Activated T-helper 1 cell treated with anti-CD3 and anti-CD28 coated beads, Interleukin-2, amount 50 U/mL, for 16 hours (primary cell): ENCODE measurements at places on chromosomes 13 and 19.

DNA sequence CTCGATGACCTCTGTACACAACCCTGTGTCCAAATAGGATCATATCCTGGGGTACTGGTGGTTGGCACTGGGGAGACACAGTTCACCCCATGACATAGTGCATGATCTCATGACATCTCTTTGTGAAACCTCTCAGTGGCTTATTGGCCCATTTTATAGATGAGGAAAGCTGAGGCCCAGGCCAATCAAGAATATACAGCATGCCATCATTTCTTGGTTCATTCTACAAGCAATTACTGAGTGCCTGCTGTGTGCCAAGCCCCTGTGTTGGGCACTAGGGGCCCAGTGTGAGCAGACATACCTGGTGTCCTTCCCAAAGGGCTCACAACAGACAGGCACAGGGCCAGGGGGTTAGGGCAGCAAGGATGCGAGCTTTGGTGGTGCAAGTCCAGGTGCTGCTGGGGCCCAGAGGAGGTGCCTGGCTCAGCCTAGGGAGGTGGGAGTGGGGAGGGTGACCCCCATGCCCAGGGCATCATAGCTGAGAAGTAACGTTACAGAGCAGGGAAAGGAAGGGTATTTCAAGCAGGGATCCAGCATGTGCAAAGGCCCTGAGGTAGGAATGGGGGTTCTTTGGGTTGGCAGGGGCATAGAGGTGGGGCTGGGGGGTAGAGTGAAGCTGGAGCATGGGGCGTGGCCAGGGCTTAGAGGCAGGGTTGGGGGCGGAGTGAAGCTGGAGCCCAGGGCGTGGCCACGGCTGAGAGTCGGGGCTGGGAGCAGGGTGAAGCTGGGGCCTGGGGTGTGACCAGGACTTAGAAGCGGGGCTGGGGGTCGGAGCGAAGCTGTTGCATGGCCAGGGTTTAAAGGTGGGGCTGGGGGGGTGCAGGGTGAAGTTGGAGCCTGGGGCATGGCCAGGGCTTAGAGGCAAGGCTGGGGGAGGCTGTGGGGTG lies 20.7 kb downstream of the COLGALT1 start:
- DNase-seq = no peak

DNA sequence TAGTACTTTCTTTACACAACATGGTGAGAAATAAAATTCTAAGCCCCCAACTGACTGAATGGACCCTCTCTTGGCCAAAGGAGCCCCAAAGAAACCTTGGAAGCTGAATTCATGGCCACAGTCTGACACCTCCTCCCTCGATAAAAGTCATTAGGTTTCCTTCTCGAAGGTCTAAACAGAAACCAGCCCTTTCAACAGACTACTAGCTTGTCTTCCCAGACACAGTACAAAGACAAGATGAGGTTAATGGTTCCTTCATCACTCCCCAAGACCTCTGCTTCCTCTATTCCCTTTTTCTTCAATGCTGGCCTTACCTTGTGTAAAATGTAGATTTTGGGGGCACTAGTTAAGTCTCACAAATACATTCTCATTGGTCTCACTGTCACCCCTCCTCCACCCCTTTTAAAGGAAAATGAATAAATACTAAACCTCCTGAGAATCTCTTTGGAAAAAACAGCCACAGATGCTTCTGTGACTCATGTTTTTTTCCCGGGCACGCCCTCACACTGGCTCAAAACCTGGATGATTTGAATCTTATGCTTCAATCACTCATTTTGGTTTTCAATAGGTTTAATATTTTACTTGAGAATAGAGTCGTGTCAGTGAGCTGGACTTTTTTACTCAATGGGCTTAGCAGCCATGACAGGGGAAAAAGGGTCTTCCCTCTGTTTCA lies 65.8 kb upstream of the MED4 start:
- no peak for DNase-seq

- DNase-seq = no peak
Observed at GRCh38 chr19:1907563-1908363, 2.6 kb downstream of the ADAT3 start.

DNA sequence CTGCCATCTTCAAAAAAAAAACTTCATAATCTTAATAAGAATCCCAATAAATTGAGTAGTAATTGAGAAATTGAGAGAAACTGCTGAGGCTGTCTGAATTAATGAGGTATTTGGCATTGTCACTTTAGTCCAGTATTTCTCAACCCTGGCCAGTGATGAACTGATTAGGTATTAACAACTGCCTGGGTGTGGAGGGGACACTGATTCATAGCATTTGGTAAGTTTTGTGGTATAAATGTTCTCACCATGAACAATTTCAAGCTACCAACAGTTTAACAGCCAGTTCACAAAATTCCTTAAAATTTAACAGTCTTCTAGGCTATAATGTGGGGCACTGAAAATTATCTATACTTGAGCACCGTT lies 18.3 kb downstream of the GPC6 start:
- DNase-seq = no peak

- no peak for DNase-seq
Observed at GRCh38 chr13:102597029-102597961, 509 bp downstream of the TPP2 start.

DNA sequence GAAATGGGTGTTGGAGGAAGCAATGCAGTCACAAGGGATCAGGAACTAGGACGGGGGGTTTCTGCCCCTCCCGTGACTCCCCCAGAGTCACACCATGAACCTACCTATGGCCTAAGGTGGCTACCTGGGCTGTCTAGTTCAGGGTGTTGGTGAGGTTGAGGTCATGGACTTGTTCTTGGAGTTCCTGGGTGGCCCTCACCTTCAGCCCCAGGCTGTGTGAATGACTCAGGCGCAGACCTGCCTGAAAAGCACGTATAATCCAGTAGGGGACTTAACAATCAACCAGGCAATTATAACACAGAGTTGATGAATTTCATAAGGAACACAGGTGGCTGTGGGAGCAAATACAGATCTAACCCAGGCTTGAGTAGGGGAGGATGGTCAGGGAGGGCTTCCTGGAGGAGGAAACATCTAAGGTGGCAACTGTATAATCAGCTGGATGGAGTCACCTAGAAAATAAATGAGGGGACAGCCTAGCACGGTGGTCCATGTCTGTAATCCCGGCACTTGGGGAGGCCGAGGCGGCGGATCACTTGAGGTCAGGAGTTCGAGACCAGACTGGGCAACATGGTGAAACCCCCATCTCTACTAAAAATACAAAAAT lies 25.6 kb upstream of the ADGRE1 start:
- no peak for DNase-seq

DNA sequence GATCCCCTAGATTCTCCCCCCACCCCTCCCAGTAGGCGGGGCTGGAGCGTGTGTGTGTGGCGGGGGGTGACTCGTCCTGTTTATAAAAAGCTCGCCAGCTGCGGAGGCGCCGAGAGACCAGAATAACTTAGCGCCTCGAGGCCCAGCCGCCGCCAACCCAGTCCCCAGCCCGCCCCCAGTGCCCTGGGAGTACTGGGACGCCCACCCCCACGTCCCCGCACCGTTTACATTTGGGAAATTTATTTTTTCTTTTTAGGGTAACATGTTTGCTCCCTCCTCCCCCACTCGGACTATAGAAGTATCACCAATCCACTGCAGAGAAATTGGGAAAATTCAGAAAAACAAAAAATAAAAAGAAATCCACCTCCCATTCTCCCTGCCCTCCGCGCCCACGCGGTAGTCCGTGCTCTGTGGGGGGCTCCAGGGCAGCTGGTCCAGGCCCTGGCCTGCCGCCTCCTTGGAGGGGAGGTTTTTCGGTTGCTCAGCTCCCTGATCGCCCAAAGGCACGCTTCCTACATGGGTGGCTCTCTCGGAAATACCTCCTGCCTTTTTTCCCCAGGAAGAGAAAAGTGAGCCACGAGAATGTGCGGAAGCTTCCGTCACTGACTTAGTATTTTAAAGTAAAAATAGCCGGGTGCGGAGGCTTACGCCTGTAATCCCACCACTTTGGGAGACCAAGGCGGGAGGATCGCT lies 1.5 kb upstream of the RAB3A start:
- DNase-seq = peak; percentile 32

DNA sequence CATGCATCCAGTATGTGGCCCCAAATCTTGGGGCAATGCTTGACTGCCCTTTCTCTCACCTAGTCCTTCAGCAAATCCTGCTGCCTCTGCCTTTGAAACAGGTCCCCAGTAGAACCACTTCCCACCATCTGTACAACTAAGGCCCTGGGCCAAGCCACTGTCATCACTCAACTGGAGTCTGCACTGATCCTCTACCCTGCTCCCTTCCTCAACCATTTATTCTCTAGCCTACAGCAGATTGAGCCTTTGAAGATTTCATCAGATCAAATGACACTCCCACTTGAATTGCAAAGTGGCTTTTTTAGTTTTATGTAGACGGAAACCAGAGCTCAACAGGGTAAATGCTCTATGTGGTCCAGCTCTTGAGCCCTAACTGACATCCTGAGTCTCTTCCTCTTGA lies 43.5 kb downstream of the ATP8A2 start:
- DNase-seq = no peak

DNA sequence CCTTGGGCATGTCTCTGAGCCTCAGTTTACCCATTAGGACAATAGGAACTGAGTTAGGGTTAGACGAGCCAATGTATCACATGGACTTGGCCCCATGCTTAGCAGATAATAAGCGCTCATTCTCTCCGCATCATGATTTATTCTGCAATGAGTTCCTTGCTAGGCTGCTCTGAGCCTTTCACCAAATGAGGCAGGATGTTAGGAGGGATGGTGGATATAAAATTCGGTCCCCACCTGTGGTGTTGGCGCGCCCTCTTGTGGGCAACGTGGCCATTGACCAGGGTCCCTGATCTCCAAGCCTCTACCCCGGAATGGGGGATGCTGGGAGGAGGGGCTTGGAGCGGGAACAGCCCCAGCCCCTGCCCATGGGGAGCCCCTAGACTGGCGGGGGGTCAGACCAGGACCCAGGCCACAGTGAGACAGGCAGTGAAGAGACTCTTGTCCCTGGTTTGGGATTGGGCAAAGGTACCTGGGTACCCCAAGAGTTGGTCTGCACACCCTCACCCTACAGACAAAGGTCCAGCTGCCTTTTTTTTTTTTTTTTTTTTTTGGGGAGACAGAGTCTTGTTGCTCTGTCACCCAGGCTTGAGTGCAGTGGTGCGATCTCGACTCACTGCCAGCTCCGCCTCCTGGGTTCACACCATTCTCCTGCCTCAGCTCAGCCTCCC lies 43.9 kb downstream of the CERS4 start:
- peak; percentile 75 for DNase-seq

DNA sequence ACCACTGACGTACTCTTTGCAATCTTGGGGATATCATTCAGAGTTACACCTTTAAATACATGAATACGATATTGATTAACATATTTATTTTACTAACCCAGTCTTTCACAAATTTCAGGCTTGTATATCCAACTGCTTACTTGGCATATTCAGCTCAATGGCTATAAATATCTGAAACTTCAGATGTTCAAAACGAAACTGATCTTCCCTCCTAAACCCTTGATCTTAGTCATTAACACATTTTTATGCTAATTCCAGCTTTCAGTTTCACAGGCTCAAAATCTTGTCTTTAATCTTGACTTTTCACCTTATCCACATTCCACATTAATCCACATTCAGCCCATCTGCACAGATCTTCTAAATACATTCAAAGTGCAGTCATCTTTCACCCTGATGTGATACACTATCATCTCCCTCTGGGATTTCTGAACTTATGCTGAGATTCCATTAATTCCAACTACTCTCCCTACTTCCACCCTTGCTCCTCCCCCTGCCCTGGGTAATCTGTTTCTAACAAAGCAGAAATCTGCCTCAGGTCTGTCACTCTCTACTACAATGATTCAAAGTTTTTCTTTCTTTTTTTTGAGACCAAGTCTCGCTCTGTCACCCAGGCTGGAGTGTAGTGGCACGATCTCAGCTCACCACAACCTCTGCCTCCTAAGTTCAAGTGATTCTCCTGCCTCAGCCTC lies 387.2 kb downstream of the GPC5 start:
- DNase-seq = no peak

DNA sequence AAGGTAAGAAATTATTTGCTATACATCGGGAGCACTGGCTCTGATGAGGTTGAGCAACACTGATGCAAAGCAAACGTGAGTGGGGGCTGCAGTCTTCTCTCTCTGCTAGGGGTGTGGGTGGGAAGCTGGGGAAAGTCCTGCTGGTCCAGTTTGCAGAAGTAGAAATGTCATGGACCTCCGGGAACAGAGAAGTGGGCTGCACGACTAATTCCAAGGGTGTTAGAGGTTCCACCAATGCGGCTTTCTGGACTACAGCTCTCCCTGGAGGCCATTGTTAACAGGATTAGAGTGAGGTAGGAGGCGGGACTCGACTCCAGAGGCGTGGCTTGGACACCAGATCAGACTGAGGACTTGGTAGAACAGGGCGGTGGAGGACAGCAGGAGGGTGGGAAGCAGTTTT lies 5.7 kb upstream of the FBXO27 start:
- no peak for DNase-seq

- DNase-seq = no peak
Observed at GRCh38 chr19:947090-947706, 21.4 kb downstream of the ARID3A start.

DNA sequence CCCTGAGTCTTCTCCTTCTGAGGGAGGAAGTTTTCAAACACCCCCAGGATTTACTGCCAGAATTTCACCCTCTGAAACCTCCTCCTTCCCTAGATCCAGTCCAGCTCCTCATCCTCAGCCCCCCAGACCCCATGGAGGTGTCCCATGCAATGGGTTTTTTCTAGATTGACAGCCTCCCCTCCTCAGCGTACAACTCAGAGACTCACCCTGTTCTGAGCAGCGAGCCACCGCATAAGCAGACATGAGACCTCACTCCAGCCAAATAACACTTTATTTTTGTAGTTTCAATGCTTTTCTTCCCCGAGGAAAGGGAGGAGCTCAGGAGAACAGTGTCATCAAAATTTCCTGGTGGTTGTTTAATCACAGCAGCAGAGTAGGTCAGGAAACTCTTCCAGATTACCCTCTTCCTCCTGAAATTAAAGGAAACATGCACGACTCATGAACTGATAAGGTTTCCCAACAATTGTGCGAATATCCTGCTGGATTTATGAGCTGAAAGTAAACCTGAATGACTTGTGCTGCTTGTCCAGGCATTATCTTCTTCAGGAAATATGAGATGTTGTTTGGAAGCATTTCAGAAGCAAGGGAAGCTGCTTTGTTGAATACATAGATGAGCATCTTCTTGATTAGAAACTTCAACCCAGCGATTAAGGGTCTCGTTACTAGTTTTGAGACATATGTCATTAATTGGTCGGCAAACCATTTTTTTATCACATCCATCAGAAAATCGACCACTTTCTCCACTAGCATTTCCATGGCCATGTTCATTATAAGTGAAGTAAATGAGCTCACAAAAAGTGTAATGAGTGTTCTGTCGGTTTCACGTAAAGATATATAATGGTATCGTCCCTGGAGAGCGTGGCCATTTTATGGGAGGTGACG lies 36.2 kb downstream of the ERICH4 start:
- DNase-seq = no peak

- no peak for DNase-seq
Observed at GRCh38 chr19:30087381-30088138, 145.5 kb downstream of the URI1 start.

DNA sequence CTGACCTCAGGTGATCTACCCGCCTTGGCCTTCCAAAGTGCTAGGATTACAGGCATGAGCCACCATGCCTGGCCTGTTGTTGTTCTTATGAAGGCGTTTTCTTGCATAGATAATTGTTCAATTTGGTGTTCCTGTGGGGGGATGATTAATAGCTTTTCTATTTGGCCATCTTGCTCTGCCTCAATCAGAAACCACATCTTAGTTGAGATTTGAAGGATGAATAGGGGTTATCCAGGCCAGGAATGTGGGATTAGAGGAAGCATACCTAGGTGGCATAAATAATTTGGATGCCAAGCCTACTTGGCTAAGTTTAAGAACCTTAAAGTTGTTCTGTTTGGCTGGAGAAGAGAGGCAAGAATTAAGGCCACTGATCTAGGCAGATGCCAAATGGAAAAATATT lies 44.4 kb downstream of the CCNA1 start:
- DNase-seq = no peak
